ENCODE measurements at places on chromosomes 7 and 10. TPM values are rescaled to one million over a fixed set of nuclear protein-coding genes. Genes with fewer than 3 reads are reported as not detected.

DNA sequence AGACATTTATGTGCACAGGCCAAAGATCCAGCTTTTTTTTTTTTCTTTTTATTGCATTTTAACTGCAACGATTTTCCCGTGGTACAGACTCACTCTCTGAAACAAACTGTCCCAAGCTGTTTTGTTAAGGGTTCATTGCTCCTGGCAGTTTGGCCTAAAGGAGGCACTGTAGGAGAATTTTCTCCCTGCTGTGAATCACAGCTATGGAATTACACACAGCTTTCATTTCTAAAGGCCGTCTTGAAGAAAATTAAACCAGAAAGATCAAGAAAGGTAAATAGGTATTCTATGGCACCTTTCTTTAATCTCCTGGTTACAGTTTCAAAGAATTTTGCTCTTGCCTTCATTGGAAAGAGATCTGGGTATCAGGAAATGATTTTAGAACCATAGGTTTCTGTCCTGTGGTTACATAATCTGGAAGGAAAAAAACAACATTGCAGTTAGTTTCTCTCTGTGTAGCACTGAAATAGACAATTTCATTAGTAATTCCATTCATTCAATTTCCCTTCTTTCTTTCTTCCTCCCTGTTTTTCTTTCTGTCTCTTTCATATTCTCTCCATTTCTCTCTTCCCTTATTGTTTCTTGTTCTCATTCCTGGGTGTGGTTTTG is 51.2 kb downstream of the PDK4 start:
- DNase-seq: no peak

GRCh38 chr10:87844837-87845623 is 18.3 kb downstream of the KLLN start:
- no peak for DNase-seq

DNA sequence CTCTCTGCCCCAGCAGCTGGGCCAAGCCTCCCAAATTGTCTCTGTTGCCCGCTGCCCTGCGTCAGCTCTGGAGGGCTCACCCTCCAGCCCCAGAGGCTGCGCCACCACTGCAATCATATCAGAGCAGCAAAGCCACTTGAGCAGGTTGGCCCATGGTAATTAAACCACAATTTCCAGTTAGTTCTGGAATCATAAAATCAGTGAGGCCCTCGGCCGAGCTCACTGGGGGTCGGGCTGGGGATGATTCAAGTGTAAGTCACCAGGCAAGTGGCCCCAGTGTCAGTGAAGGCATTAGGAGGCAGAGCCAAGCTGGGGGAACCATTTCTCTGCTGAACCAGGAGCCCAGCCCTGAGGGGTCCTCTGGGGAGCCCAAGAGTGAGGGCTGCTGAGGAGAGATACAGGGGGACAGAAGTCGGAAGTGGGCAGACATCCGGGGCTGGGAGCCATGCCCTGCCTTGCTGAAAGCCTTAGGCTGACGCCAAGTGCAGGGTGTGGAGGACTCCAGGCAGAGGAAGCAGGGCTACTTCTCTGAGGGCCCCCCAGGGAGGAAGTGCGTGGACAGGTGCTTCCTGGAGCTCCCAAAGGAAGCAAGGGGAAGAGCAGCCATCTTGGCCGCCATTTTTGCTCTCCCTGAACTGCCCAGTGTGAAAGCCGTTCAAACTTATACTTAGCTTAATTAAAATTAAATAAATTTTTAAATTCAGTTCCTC is 29.5 kb upstream of the SLC29A3 start:
- no peak for DNase-seq

- no peak for DNase-seq
Observed at GRCh38 chr7:5584096-5584495, 160.5 kb upstream of the TNRC18 start.

GRCh38 chr10:74674927-74675326 is 151.5 kb upstream of the KAT6B start:
- peak; percentile 84 for DNase-seq

GRCh38 chr10:103197174-103197573 is 4.1 kb upstream of the NT5C2 start:
- DNase-seq: peak; percentile 31

DNA sequence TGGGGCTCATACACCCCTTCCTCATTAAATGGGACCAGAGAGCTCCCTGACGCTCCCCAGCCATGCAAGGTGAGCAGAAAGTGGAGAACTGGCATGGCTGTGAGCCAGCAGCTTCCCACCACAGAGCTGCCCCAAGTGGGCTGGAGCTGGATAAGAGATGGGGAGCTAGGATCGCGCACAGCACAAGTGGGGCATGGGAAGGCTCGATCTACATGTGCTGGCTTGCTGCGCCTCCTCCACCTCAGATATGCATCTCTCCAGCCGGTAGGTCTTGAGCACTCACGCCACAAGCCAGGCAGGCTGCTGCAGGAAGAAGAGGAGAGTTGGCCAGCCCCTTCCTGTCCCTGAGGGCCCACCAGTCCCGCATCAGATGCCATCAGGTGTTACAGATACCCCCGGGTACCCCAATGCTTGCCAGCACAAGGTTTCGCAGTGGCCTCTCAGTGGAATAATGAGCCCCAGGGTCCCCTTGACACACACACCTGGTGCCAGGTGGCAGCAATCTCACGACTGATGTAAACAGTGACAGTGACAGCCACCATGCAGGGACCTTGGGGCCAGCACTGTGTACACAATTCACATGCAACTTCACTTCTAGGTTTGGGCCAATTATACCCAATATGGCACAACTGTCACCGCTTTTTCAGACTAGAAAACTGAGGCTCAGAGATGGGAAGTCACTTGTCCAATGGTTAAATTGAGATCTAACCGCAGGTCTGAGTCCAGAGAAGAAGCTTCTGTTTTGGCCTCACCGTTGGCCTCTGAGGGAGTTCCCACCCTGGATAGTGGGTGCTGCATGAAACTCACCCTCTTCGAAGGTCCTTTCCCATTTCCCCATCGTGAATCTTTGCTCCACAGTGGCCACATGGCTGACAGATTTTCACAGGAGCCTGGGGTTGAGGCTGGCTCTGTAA is 79.3 kb downstream of the OAT start:
- no peak for DNase-seq

Gene CDNF
- 1.2 TPM for total RNA-seq

Gene ECHDC3
- total RNA-seq: not detected

All from Karpas-422 (cell line).